ENCODE measurements at places on chromosomes 12 and 14. TPM values are rescaled to one million over a fixed set of nuclear protein-coding genes. Genes with fewer than 3 reads are reported as not detected.

DNA sequence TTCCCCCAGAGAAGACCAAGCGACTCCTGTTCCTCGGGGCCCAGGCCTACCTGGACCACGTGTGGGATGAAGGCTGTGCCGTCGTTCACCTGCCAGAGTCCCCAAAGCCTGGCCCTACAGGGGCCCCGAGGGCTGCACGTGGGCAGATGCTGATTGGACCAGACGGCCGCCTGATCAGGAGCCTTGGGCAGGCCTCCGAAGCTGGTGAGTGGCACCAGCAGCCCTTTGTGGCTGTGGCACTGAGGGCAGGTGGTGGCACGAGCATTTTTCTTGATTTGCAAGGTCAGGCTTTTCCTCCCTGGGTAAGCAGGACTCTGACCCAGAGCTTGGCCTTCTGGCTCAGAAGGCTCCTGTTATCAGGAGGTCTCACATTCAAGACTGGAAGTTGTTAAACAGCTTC, 2.7 kb downstream of the SIVA1 start:
- DNase-seq: no peak

GRCh38 chr12:121448771-121449315, 48.9 kb downstream of the RNF34 start:
- no peak for DNase-seq

DNA sequence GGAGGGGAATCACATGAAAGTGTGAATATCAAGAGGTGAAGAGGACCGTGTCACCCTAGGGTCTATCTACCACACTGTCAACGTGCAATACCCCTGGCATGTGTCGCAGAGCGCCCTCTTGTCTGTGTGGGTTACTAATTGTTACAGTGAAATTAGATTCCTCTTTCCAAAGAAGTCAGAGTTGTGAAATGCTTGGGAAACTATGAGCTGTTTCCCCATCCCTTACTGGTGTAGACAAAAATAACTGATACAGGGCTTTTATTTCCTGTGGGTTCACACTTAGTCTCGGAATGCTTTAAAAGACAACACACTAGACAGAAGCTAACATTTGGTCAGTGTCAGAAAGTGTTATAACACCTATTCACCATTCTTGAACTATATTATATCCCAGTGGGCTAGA, 597.3 kb downstream of the NRXN3 start:
- DNase-seq: no peak

DNA sequence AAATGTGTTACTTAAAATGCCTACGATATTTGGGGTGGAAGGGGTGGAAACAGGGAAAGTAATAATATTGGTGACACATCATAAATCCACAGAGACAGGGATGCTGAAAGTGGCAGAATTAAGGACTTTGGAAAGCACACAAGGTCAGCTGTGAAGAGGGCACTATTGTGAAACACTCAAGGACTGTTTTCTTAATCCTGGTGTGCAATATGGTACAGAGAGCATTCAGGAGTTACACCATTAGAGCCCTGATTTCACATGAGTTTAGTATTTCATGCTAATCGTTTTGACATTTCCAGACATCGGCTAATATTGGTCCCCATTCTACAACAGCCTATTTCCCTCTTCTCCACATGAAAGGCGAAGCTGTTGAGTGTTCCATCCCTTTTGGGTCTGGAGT, 219.2 kb downstream of the MSRB3 start:
- no peak for DNase-seq

- DNase-seq: no peak
Observed at GRCh38 chr14:53865711-53866110, 90.9 kb downstream of the BMP4 start.

GRCh38 chr12:131499160-131499863, 211.6 kb upstream of the SFSWAP start:
- DNase-seq: no peak

GPX2 gene
- not detected for total RNA-seq

RPGRIP1 gene
- total RNA-seq: 6.0 TPM

TRAFD1 gene
- 36.7 TPM for total RNA-seq

OR6C68 gene
- total RNA-seq: not detected

Data from cerebellum (tissue), 4 donors.